Gastroesophageal sphincter (tissue), 4 donors: ENCODE measurements at places on chromosomes 1 and 21. TPM values are rescaled to one million over a fixed set of nuclear protein-coding genes. Genes with fewer than 3 reads are reported as not detected.

DNA sequence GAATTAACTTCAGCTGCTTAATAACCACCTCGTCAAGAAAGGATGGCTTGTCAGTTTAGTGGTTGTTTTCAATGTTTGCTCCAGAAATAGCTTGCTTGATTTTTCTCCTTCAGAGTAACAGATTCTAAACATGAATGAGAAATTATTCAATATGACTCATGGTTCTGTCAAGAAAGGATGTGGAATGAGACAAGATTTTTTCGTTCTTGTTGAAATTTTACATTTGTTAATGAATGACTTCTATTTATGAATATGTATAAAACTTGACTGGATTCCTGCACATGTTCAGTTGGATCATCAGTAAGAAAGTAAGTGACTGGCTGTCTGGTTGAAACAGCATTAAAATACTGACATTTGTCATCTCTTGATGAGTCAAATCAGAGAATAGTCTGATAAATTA lies 38.3 kb downstream of the IFI44 start:
- ATAC-seq: no peak

GRCh38 chr1:54407404-54408146 lies 1.4 kb upstream of the SSBP3 start:
- peak; percentile 69 for ATAC-seq

- ATAC-seq: no peak
Measured at GRCh38 chr1:241391926-241392710, 35.1 kb upstream of the RGS7 start.

GRCh38 chr1:93818570-93818959 lies 60.4 kb downstream of the DNTTIP2 start:
- no peak for ATAC-seq

The RAB29 gene
- 17.0 TPM for total RNA-seq
